ENCODE measurements at places on chromosomes 7 and 10.

- no peak for DNase-seq
These were observed 34.5 kb upstream of the SLC18A3 start for GRCh38 chr10:49575489-49576072.

DNA sequence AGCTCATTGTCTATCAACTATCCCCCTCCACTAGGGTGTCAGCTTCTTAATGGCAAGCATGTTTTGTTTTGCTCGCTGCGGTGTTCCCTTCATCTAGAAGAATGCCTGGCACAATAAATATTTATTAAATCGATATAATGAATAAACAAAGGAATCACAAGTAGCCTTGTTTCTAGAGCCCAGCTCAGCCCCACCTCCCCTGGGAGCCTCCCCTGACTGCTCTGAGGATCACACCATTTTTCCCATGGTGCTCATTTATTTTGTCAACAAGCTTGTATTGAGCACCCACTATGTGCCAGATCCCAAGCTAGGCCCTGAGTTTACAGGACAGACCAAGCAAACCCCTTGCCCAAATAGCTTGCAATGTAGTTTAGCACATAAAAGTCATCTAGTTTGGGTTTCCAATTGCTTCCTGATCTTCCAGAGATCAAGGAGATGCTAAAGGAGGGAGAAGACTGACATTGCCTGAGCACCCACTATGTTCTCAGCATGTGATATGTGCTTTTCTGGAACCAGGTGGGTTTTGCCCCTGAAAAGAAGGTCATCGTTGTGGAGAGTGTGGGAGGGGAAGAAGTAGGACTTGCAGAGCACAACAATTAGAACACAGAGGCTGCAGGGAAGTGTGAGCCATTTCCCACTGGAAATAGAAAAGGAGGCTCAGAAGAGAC lies 42.3 kb upstream of the GPAM start:
- DNase-seq: no peak

DNA sequence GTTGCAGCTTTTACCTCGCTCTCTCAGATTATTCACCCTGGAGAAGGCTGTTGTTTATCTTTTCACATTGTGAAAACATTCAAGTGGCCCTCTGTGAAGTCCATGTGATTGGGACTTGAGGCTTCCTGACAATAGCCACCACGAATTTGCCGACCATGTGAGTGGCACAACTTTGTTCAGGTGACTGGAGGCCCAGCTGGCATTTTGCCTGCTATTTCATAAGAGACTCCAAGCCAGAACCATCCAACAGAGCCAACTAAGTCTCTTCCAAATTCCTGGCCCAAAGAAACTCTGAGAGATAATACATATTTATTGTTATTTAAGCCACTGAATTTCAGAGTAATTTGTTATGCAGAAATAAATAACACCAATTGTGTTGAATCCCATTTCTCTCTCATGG lies 38.2 kb upstream of the CCSER2 start:
- DNase-seq: no peak

GRCh38 chr7:121666306-121666705 lies 206.7 kb upstream of the PTPRZ1 start:
- no peak for DNase-seq

GRCh38 chr10:119241066-119241465 lies 33.7 kb downstream of the GRK5 start:
- no peak for DNase-seq

DNA sequence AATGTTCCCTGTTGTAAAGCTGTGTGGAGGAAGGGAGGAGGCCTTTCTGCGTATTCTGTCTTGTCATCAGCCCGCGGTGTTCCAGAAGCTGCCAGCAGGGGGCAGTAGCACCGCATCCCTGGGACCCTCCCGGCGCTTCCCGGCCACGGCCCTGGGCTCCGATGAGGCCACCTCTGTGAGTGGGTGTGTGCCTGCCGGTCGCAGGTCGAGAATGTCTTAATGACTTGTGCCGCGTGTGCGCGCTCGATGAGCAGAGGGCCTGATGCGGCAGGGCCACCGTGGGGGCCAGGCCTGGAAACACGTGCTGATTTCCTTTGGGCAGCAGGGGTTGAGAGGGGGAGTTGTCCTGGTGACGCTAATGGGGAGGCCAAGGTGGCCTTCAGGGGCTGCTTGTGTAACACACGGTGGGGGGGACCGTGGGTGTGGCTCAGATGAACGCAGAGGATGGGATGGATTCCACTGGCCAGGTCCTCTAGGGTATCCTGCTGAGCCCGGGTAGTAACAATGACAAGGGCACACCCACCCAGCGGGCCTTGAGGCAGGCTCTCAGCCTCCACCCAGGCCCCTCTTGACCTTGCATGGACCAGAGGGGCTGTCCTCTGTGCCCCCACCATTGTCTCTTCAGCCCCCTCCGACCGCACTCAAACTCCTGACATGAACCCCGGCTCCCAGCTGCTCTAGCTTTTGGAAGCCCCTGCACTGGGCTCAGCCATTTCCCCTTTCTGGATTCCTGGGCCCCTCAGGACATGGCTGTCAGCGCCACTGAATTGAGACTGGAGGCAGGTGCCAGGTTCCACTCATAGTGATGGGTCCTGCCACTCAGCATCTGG lies 135.9 kb upstream of the PODXL start:
- DNase-seq: no peak

DNA sequence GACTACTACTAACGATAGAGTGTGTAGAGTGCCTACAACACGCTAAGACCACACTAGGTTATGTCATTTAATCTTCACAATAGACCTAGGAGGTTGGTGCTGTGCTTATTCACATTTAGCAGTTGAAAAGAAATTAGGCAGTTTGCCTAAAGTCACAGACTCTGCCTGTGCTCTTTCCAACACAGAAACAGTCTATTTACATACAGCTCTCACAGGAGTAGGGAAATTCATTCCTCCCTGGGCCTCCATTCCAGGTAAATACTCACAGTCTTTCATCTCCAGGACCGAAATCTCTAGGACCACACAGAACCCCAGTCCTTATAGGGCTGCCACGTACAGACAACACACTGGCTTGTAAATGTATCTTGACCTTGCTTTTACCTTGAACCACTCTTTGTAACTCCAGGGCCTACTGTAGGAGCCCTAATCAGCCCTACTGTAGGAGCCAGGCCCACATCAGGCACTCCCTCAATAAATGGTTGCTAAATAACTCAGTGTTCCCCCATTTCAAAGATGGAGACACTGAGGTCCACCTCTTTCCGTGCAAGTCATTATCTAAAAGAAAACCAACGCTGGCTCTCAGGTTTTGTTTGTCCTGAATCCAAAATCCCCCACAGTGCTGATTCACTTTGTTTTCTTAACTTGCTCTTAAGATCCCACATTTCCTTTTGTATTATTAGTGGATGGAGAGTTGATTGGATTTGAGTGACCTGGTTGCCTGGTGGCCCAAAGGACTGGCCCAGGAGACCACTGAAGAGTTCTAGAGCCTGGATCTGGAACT lies 146.9 kb downstream of the KCNMA1 start:
- no peak for DNase-seq

DNA sequence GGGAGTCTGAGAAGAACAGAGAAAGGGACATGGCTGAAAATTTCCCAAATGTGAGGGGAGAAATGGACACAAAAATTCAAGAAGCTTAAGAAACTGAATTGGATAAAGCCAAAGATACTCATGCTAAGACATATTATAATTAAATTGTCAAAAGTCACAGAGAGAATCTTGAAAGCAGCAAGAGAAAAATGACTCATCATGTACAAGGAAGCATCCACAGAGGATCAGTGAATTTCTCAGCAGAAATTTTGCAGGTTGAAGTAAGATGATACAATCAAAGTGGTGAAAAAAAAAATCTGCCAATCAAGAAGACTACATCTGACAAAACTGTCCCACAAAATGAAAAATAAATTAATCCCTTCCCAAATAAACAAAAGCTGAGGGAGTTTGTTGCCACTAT lies 56.8 kb downstream of the MPP7 start:
- no peak for DNase-seq

- DNase-seq: no peak
These were observed 20.9 kb downstream of the CCM2 start for GRCh38 chr7:45020915-45021314.

DNA sequence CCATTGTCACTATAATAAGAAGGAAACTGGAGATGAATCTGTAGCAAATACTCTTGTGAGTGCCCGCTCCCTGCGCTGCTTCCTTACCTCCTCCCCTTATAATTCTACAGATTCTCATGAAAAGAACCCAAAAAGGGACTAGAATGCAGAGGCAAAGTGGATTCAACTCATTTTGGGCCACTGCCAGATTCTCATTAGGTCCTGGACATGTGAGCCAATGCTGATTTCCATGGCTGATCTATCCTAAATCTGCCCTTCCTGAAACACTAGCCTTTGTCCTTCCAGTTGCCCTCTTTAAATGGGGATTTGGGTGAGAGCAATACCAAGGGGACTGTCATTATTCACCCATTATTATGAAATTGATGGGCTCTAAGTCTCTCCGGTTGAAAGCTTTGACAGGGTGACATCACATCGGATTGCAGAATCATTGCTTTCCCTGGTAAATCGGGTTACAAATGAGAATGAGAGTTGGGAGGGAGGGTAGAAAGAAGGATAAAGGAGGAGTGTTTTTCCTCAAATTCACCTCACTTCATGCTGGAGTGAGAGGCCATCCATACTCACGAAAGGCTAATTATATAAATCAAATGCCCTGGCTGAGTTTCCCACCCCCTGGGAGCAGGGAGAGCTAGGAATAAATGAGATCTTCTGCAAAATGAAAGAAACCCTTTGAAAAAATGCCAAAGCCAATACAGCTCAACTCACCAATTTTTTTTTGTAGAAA lies 37.5 kb downstream of the PTN start:
- no peak for DNase-seq

- DNase-seq: no peak
These were observed 79.2 kb downstream of the NUDCD3 start for GRCh38 chr7:44411306-44411705.

DNA sequence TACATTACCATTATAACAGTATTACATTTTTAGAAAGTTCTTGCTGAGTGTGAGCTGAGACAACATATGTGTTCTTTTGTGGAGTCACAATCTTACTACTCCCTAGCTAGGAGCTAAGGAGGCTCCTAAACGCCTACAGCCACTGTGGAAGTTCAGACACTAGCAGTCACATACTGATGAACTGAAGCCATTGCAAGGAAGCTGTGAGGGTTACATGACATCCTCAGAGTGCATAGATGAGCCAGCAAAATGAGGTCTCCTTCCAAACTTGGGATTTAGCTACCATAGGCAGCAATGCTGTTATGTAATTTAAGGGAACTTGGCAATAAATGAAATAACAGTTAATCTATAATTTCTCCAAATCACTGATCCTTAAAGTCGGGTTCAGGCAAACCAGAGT lies 10.8 kb upstream of the ST7 start:
- DNase-seq: no peak

DNA sequence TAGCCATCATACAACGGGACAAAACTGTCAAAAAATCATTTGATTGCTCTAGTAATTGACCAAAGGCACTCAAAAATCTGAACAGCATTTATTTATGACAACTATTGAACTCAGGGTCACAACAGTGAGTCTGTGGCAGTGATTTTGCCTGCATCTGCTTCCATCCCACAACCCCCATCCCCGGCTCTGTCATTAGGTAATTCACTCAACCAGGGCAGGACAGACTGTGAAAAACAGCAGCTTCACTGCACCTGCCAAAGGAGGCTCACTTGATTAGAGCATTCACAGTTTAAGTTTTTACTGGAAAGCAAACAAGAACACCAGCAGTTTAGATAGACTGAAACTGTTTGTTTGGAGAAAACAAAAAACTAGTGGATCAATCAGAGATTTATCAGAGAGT lies 22.2 kb downstream of the NRCAM start:
- no peak for DNase-seq

GRCh38 chr7:112070674-112071256 lies 135.4 kb downstream of the DOCK4 start:
- no peak for DNase-seq

- no peak for DNase-seq
These were observed at the start of gene FAM170B for GRCh38 chr10:49133706-49134248. FAM170B (minus strand) TSS chr10:49134021; CDS start chr10:49133918, 103 bp downstream.

GRCh38 chr7:96685353-96685752 lies 24.3 kb downstream of the SEM1 start:
- DNase-seq: no peak

GRCh38 chr10:96260014-96260413 lies 11.4 kb downstream of the BLNK start:
- DNase-seq: no peak

- no peak for DNase-seq
These were observed 61.0 kb downstream of the MET start for GRCh38 chr7:116732788-116733694.

- no peak for DNase-seq
These were observed 211.8 kb downstream of the FRMD4A start for GRCh38 chr10:14118953-14119352.

DNA sequence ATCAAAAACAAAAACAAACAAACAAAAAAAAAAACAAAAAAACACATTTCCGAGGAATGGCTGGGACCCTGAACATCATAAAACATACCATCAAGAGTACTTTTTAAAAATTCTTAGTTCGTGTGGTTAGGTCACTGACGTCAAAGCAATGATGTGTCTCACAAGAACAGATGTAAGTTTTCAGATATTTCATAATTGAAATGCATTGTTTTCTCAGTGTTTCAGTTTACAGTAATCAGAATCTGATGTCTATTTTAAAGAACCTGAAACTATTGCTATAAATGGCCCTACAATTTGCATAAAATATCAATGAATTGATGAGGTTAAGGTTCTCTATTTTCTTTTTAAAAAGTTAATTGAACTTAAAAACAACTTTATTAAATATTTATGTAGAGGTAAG lies 103.7 kb upstream of the HGF start:
- DNase-seq: no peak

GRCh38 chr7:120806669-120807068 lies 51.3 kb downstream of the TSPAN12 start:
- no peak for DNase-seq

Data from NCI-H1436 treated with DMSO at 0.1 percent for 48 hours (cell line).